ENCODE measurements at places on chromosomes 1 and 21. TPM values are rescaled to one million over a fixed set of nuclear protein-coding genes. Genes with fewer than 3 reads are reported as not detected.

The WNT3A gene
- total RNA-seq: not detected

The CFAP45 gene
- total RNA-seq: 1.5 TPM

The MAB21L3 gene
- not detected for total RNA-seq

The HSD11B1 gene
- total RNA-seq: not detected

The CDCA8 gene
- 10.1 TPM for total RNA-seq

The TMEM269 gene
- not detected for total RNA-seq

The TMPRSS3 gene
- total RNA-seq: not detected

The NBPF4 gene
- not detected for total RNA-seq

The SLFNL1 gene
- total RNA-seq: 0.28 TPM

The ST6GALNAC5 gene
- total RNA-seq: not detected

The MATN1 gene
- not detected for total RNA-seq

The TLCD4 gene
- under 0.01 TPM for total RNA-seq

The EPHB2 gene
- total RNA-seq: 50.7 TPM

The CELF3 gene
- not detected for total RNA-seq

The PADI1 gene
- 0.09 TPM for total RNA-seq

The HOOK1 gene
- total RNA-seq: not detected

The KPRP gene
- not detected for total RNA-seq

The DCDC2B gene
- not detected for total RNA-seq

The RBP7 gene
- not detected for total RNA-seq

The OR2T11 gene
- not detected for total RNA-seq

The DRAXIN gene
- total RNA-seq: 0.09 TPM

The UBE2U gene
- total RNA-seq: not detected

The ATP1A4 gene
- not detected for total RNA-seq

The SPRR3 gene
- not detected for total RNA-seq

The SYT11 gene
- 29.9 TPM for total RNA-seq

The SPRR2E gene
- total RNA-seq: not detected

The TMCO1 gene
- 45.3 TPM for total RNA-seq

The TGFB2 gene
- total RNA-seq: 56.2 TPM

The CAMK2N1 gene
- 2.8 TPM for total RNA-seq

The AGMAT gene
- 0.27 TPM for total RNA-seq

The RHOU gene
- total RNA-seq: 0.27 TPM

The S100A8 gene
- total RNA-seq: not detected

The HTR1D gene
- total RNA-seq: 1.5 TPM

The POFUT2 gene
- total RNA-seq: 39.1 TPM

The C1orf167 gene
- total RNA-seq: not detected

Data from endothelial cell of coronary artery (primary cell).